Left ventricle myocardium inferior (tissue), 1 donor: ENCODE measurements at places on chromosomes 2 and 18.

- DNase-seq = no peak
These were observed 84.7 kb downstream of the RBMS1 start for GRCh38 chr2:160408959-160409291.

DNA sequence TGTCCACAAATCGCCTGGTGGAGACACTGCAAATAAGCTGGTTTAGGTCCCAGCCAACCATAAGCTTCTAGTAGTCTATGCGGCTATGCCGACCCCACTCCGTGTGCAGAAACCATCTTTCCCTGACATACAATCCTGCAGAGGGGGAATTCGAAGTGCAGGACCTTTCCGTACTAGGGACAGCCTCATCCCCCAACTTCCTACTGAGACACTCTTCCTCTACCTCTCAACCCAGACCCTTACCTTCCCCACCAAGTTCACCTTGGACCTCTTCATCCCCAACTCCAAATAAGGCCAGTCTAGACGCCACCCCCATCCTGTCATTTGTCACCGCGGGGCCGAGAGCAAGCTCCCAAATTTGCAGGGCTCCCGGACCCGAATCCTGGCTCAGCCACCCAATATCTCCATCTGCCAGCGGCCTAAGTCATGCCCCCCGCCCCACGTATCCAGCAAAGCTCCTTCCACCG, 496 bp downstream of the SUCLG1 start:
- no peak for DNase-seq

DNA sequence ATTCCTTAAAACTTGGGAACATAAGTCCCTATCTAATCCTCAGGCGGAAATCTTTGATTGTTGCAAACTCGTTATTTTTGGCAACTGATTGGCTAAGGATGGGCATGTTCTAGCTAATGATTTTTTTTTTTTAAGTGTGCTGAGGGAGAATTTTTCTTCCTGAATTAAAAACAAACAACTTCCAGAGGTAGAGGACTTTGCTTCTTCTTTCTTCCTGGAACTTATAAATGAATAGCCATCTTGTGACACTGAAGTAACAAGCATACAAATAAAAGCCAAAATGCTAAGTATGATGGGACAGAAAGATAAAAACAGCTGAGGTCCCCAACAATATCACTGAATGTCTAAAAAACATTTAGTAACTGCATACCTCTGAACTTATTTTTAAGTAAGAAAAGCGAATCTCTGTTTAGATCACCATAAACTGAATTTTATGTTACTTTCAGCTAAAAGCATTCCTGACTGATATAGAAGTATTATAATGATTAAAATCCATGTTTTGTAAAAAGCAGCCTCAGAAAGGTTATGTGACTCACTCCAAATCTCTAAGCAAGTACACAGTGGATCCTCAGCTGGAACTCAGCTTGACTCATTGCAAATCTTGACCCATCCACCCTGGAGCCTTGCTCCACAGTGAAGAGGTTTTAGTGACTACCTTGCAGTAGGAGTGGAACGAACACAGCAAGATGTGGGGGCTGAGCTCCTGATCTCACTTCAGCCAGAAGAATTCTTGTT, 344.4 kb downstream of the CLIP4 start:
- DNase-seq = no peak

GRCh38 chr2:95053543-95053942, 28.0 kb downstream of the MAL start:
- DNase-seq = no peak

DNA sequence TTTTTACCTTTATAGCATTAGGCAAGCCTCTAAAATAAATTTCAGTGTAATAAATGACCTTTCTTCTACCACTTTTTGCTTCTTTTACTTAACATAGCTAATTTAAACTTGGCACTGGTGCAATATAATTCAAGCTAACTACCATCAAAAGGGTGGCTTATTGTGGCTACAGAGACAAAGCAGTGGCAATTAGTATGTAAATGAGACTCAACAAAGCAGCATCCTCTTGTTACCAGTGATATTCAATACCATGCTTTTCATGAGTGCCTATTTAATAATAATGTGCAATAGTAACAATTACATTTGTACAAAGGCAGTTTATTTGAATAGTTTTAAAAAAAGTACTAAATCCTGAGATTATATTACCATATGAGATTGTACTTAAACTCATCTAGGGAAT, 93.4 kb downstream of the SOS1 start:
- DNase-seq = no peak

DNA sequence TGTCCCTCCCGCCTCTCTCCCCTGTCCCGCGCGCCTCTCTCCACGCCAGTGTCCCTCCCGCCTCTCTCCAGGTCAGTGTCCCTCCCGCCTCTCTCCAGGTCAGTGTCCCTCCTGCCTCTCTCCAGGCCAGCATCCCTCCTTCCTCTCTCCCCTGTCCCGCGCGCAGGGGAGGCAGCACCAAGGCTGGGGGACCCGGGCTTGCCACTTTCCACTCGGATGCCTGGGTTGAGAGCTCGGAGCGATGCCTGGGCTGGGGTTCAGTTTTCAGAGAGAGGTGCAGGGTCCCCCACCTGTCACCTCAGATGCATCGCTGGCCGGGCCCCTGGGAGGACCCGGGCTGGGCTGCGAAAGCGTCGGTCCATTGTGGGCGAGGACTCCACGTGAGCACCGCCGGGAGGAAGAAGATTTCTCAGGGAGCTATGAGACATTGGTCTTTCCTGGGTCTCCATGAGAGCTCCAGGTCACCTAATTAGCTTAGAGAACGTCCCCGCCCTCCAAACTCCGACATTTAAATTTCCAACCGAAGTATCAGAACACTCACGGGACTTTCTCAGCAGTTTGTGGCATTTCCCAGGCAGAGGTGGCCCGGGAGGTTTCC, 2.1 kb downstream of the FBLN7 start:
- no peak for DNase-seq

DNA sequence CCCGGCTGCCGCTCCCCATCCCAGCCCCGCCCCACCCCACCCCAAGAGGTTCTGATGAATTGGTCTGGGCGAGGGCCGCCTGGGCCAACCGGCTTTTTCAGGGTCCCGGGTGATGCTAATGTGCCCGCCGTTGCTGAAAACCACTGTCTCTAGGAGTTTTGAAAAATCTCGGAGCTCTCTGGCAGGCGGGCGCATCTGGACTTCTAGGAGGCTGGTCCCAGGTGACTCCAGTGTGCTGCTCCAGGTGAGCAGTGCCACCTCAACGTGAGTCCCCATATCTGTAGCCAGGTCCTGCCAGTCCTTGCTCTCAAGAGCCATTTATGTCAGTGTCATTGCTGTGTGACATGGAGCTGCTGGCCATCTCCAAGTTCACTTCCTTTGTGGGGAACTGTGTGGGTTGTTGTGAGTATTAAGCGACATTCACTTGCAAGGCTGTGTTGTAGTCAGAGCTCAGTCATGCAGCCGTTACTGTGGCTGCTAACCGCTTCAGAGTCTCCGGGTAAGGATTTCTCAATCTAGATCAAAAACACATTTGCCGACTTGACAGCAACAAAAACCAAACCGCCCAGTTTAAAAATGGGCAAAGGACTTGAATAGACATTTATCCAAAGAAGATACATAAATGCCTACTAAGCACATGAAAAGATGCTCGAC, at the start of gene RFX8:
TSS of gene RFX8 (minus strand) at position 382 of the 654 bp plus-strand sequence. CDS start 8,264 bp downstream, outside the sequence.
- no peak for DNase-seq

DNA sequence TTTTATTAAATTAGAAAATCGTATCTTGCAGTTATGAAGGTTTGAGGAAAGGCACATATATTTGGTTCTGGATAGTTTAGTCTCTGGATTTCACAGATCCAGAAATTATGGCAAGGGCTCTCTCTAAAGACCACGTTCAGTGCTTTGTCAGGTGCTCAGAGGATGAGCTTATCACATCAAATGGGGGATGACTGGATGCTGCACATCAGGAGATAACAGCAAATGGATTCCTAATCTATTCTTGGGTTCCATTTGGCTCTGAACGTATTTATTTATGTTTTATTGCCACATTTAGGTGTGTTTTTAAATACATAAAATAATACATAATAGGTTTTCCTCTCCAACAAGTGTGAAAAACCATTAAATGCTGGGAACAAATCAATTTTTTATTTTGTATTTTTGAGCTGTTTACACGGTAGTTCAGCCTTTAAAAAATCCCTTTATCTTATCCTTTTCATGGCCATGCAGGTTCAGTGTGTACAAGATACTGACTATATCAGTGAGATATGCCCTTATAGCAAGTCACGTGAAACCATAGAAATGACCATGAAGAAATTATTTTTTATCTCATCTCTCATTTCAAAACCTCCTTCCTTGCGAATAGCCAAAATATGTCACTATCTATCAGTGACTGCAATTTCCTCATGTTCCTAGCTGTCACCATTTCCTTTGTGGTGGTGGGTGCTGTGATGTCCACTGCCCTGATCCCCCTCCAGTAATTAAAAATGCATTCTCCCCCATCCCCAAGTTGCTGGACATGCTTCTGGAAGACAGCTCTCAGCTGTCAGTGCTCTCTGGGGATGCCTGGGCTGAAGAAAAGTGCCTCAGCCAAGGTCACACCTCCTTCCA, 25.9 kb upstream of the CXCR4 start:
- DNase-seq = no peak

- no peak for DNase-seq
These were observed 385.7 kb downstream of the MBD2 start for GRCh38 chr18:53838746-53839145.

DNA sequence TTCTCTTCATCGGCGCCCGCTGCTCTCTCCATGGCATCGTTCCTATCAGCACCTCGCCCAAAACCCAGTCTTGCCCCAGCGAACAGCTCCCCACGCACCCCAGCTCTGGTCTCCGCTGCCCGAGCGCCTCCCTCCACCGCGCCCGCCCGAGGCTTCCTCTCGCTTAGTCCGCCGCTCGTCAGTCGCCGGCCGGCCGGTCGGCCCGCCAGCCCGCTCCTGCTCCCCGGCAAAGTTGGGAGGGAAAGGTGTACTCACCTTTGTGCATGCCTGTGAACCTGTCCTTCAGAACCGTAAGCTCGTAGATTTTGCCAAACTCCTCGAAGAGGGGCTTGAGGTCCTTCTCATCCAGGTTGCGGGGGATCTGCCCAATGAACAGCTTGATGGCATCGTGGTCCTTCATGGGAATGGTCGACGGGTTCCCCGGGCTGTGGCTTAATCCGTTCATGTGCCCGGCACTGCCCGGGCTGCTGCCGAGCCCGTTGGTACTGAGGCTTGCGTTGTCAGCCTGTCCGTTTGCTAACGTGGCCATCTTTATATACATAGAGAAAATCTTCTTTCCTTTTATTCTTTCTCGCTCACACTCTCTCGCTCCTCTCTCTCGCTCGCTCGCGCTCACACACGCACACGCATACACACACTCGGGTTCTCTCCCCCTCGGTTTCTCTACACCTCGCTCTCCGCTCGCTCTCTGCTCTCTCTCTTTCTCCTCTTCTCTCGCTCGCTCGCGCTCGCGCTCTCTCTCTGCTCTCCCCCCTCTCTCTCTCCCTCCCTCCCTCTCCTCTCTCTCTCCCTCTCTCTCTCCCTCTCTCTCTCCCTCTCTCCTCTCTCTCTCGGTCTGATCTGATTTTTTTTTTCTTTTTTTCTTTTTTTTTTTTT, at the start of gene CELF4:
TSS of gene CELF4 (minus strand) at position 698 of the 876 bp plus-strand sequence.
- no peak for DNase-seq

- DNase-seq = no peak
These were observed 610.4 kb downstream of the ERBB4 start for GRCh38 chr2:211928201-211928600.

DNA sequence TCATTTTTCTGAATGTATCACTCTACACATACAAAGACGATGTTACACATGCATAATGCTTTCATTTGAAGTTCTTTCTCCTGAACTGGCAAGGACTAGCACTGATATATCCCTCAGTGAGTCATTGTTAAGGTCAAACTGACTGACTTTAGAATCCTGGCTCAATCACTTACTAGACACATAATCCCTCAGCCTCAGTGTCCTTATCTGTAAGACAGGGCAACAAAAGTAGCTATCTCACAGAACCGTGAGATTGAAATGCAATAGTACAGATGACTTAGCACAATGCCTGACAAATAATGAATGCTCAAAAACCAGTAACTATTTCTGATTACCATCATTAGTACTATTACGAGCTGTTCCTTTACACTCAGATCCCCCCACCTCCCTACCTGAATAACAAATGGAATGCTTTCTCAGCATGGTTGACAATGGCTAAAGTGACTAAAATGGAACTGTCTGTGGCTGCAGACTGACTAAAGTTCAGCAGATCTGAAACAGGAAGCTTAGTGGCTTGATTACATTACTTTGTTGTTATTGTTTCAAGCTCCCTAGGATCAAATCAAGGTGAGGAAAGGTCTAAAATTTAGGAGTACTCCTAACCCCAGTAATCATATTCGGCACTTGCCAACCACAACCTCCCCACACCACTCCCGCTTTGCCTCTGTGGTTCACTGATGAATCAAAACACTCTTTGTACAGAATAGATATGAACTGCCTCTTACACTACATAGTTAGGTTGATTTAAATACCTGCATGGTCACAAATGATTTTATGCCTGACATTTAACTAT, 35.8 kb upstream of the CACNB4 start:
- no peak for DNase-seq

GRCh38 chr2:15163326-15163725, 397.8 kb downstream of the NBAS start:
- DNase-seq = no peak

DNA sequence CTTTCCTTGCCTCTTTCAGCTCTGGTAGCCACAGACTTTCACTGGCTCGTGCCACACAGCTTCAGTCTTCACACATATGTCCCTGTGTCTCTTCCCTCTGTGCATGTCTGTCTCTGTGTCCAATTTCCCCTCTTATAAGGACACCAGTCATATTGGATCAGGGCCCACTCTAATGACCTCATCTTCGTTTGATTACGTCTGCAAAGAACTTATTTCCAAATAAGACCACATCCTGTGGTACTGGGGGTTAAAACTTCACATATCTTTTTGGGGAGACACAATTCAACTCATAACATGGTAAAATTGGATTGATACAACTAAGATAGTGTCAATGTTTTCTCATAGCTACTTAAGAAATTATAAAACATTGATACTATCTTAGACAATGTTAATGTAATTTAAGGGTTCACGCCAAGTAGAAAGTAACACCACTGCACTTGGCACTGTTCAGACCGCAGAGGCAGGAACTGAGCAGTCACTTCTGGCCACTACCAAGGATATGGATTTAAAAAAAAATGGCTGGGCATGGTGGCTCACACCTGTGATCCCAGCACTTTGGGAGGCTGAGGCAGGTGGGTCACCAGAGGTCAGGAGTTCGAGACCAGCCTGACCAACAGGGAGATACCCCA, 119.6 kb upstream of the EPAS1 start:
- no peak for DNase-seq

- no peak for DNase-seq
These were observed 28.7 kb downstream of the SMAD2 start for GRCh38 chr18:47901624-47902362.

DNA sequence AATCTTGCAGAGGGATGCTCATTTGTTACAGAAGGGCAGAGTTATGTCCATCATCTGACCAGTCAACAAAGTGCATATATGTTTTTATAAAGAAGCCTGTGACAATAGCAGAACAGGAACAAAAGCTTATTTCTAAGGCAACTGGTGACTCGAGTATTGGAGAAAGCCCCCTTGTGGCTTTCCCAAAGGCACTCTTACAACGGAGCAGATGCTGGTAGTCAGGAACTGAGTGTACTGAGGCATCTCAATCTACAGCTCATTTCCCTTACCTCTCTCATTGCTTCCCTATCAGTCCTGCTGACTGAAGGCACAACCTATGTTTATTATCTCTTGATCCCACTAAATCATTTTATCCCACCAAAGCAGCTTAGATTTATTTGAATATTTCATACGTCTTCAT, 557.1 kb upstream of the CHAC2 start:
- DNase-seq = no peak

- no peak for DNase-seq
These were observed 128.8 kb upstream of the BCL2L11 start for GRCh38 chr2:110991911-110992310.
